A549 treated with RU486 at 1 μM for 4 hours (cell line): ENCODE measurements at places on chromosomes 5 and 9. TPM values are rescaled to one million over a fixed set of nuclear protein-coding genes. Genes with fewer than 3 reads are reported as not detected.

The NCBP1 gene
- total RNA-seq, result 18.6 to 28.9 TPM (median 25.5 TPM) in 5 replicates

The SLC46A2 gene
- not detected in 5 replicates for total RNA-seq

The ATOSB gene
- 6.5 to 10.2 TPM (median 8.7 TPM) in 5 replicates for total RNA-seq

The PARP8 gene
- 0.08 to 0.43 TPM (median 0.14 TPM) in 5 replicates for total RNA-seq

The STK32A gene
- total RNA-seq, result 0.18 to 0.39 TPM (median 0.34 TPM) in 5 replicates

The SHOC1 gene
- total RNA-seq, result not detected in 5 replicates

The TLX3 gene
- not detected in 5 replicates for total RNA-seq
